ENCODE measurements at places on chromosomes 3 and 15.

- no peak for DNase-seq
Observed at GRCh38 chr3:45644791-45645201, 44.4 kb upstream of the SACM1L start.

GRCh38 chr3:45684327-45684892 is 4.8 kb upstream of the SACM1L start:
- no peak for DNase-seq

DNA sequence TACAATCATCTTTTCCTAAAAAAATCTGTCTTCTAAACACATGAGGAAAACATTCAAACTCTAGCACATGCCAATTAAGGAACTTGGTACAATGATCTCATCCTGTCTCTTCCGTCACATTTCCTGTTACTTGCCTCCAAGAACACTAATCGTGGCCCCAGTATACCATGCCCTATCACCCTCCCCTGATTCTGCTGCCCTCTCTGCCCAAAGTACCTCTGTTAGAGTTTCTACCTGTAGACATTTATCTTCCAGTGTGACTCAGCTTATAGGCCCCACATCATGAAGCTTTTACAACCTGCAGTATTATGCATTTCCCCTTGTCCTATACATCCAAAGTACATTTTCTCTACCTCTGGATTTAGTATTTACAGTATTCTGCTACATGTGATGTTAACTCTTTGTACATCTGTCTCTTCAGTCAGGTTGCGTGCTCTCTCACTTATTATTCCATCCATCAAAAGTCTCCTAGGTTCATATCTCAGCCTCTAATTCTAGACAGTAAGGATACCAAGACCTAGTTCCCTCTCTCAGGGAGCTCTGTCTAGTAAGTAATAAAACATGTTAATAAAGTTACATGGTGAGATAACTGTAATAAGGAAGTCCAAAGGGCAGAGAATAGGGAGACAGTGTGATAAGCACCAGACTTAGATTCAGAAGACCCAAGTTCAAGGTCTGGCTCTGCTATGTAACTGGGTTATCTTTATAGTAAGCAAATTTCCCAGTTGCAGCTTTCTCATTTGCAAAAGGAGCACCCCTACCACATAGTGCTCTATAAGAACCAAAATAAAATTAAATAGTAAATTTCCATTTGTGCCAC is 8.9 kb upstream of the SEMA6D start:
- no peak for DNase-seq

GRCh38 chr3:194688200-194688740 is 2.6 kb downstream of the FAM43A start:
- peak; percentile 6 for DNase-seq

- DNase-seq, result no peak
Observed at GRCh38 chr15:73794443-73795133, 41.4 kb upstream of the INSYN1 start.
